ENCODE measurements at places on chromosomes 12 and 14.
A peak's percentile ranks its signal among the peaks of the same experiment; 100 is the strongest.

GRCh38 chr12:86249276-86249675 is 6.9 kb downstream of the MGAT4C start:
- no peak for DNase-seq

DNA sequence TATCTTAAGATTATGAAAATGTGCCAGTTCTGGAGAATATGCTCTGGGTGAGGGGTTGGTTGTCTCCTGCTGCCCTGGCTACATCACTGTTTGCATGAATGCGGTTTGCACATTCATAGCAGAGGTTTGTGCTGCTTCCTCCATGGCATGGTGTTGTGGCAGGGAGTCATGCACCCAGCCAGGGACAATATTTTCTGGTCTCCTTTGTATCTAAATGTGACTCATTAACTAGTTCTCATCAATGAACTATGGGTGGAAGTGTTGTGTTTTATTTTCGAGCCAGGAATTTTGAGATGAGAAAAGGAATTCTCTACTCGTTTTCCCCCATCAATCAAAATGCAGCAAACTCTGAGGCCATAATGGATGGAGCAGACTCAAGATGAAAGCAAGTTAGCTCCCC is 527.3 kb downstream of the SNAPC1 start:
- DNase-seq: peak; percentile 16

GRCh38 chr14:77424862-77425261 is 1.5 kb upstream of the NOXRED1 start:
- DNase-seq: no peak

DNA sequence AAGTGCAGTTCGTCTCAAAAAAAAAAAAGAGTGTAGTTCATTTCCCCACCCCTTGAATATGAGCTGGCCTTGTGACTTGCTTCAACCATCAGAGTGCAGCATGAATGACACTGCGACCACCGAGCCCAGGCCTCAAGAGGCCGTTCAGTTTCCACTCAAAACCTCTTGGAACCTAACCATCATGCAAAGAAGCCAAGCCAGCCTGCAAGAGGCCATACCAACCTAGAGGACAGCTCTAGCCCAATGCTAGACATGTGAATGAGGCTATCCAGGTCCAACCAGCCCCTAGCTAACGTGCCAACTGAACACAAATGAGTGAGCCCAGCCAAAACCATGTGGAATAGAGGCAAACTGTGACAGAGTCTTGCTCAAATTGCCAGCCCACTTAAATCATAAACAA is 29.7 kb downstream of the R3HDM2 start:
- DNase-seq: no peak

GRCh38 chr12:4221258-4221620 is 52.3 kb upstream of the CCND2 start:
- peak; percentile 15 for DNase-seq

GRCh38 chr12:70365648-70366518 is at the start of gene KCNMB4:
Gene KCNMB4, plus strand, starts transcription at chr12:70366290. Its CDS starts 445 bp downstream, at chr12:70366735.
- peak; percentile 45 for DNase-seq

DNA sequence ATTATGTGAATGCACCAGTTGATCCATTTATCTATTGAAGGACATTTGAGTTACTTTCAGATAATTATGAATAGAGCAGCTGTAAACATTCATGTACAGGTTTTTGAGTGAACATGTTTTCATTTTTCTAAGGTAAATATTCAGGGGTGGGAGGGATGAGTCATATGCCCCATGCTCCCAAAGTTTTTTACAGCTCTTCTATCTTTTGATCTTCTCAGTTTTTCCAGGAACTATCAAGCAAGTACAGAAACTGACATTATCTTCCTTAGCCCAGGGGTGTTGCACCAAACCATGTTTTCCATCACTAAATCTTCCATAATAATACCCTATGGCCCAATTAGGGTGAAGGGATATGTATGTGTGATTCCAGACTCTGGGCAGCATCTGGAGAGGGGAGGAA is 384.5 kb downstream of the EMP1 start:
- DNase-seq: no peak

DNA sequence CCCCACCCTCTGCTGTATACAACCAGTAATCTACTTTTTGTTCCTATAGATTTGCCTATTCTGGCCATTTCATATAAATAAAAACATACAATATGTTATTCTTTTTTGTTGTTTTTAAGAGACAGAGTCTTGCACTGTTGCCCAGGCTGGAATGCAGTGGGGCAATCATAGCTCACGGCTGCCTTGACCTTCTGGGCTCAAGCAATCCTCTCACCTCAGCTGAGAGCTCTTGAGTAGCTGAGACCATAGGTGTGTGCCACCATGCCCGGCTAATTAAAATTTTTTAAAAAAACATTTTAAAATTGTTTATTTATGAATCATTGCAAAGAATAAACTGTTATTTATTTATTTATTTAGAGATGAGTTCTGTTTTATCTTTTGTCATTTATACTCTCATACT is 11.6 kb downstream of the PTGR2 start:
- DNase-seq: no peak

DNA sequence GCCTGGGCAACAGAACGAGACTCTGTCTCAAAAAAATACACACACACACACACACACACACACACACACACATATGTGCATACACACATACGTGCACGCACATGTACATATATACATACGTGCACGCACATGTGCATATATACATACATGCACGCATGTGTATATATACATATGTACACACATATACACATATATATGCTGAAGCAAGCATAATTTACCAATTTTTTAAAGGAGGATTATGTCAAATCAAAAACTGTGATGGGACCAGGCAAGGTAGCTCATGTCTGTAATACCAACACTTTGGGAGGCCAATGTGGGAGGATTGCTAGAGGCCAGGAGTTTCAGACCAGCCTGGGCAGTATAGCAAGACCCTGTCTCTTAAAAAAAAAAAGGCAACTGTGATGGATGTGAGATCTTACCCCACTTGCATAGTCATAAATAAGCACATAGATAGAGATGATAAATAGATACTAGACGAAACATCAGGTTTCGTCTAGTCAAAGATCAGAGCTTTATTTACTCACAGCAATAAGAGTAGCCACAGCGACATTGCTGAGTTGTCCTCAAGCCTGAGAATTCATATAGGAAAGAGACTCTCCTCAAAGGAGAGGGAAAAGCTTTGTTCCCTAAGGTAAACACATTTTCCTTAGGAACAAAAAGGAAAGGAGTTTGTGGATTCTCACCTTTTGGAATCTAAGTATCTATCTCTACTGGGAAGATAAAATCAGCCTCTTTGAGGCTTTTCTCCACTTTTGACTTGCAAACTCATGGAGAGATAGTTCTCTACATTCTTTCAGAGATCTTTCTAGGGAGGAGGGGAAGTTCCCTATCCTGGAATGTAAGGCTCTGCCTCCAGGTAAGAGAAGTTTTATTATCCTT is 74.7 kb upstream of the AMN1 start:
- DNase-seq: no peak

- DNase-seq: no peak
These were observed 106.9 kb upstream of the PPFIA2 start for GRCh38 chr12:81866081-81866480.

GRCh38 chr12:109932878-109933503 is 32.9 kb downstream of the TCHP start:
- DNase-seq: no peak

DNA sequence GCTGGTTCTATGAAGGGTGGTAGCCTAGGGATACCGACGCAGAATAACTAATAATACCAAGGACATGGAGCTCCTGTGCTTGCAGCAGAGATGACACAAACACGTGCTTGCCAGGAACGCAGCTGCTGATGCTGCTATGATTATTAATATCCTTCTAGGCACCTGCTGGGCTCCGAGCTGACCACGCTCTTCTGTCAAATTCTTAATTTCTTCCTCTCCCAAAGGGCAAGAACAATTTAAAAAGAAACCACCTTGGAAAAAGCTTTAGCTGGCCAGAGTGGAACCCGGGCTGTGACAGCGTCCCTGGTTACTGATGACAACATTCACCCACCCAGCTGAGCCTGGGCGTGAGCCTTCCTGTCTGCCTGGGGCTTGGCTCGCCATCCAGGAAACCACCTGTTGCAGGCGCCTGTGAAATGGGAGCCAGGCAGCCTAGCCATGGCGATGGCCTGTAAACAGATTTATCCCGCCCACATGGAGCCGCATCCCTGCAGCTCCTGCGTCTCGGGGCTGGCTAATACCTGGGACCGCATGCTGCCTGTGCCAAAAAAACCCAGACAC is 28.8 kb downstream of the CLMN start:
- DNase-seq: no peak

DNA sequence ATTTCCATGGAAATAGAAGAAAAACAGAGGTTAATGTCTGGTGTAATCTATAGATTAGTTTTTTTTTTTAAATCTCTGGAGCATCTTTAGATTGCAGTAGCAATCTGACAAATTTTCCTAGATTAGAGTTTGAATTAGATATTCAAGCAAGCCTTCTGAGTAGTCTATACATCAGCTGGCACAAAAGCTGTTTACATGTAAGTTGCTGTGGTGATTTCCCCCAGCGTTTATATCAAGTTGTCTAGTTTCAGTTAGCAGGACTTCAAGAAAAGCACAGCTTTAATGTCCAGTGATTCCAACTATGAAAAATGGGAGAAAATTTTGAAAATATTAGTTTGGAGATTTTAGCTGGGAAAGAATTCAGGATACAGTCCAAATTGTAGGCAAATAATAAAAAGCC is 605.0 kb upstream of the USP15 start:
- no peak for DNase-seq

- no peak for DNase-seq
These were observed 1.4 kb downstream of the TRMT61A start for GRCh38 chr14:103530390-103530789.

GRCh38 chr12:51374361-51374760 is 16.8 kb downstream of the GALNT6 start:
- no peak for DNase-seq

- no peak for DNase-seq
These were observed 192.6 kb upstream of the LHX5 start for GRCh38 chr12:113664224-113664681.

DNA sequence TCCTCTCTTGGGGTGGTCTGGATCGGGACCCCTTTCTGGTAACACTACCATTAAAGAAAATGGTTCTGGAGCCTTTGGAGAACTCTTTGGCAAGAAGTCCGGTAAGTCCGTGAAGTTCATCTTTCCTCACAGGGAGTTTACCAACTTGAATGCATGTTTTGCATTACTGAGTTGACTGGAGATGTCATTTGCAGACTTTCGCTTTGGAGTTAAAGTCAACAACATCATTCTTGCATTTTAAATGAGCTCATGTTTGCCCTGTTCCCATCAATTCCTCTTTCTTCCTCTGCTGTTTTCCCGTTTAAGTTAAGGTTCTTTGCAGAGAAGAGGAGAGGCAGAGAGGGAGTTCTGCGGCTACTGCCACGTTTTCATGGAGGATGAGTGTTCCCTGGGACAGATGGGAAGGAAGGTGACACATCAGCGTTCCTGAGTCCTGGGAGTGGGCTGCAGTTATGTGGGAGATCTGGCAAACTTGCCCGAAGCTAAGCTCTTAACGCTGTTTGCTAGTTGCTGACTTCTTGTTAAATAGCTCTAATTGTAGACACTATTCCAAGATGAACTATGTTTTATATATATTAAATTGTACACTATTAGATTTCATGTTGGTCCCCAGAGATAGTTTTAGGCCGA is 18.8 kb upstream of the PRICKLE1 start:
- DNase-seq: peak; percentile 21

- no peak for DNase-seq
These were observed 179.0 kb downstream of the SLC15A4 start for GRCh38 chr12:128644664-128645296.

- DNase-seq: no peak
These were observed 13.9 kb upstream of the PCED1B start for GRCh38 chr12:47065546-47065945.

GRCh38 chr12:102869571-102869970 is 47.5 kb downstream of the PAH start:
- no peak for DNase-seq

GRCh38 chr12:20212658-20213555 is 155.4 kb upstream of the PDE3A start:
- peak; percentile 100 for DNase-seq

DNA sequence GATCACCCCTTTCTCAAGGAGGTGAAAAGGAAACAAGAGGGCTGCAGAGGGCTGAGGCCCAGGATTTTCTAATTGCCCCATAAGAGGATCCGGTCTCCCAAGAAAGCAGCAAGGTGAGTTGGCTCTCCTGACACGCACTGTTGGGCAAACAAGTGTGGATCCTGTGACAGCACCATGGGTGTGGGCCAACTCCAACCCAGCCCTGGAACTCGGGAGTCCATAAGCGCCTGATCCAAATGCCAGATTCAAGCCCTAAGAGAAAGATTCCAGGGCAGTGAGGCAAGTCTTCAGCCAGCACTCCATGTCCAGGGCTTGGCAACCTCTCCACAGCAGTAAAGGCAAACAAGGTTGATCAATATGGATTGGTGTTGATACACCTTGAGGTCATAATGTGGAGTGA is 33.1 kb downstream of the KCNA5 start:
- no peak for DNase-seq

DNA sequence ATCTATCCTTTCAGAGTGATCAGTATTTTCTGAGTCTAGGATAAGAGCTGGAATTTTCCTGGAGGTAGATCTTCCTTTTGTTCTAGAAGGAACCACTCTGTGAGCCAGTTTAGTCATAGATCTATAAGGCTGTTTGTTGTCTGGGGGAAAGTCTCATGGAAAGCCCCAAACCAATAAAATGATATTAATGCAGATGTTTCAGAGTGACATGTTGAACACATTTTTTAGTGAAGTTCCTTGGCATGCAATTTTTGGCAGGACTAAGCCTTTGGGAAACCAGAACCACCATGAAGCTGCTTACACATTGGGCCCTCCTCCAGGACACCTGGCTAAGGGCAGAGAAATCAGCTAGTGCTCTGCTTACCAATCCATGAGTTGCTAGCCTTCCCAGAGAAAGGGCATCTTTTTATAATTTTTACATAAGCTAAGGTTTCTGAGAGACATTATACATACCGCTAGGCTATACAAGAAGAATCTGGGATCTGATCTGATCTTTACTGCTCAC is 101.5 kb upstream of the PCED1B start:
- DNase-seq: no peak

- no peak for DNase-seq
These were observed 61.6 kb upstream of the PSMC1 start for GRCh38 chr14:90194706-90195105.

- DNase-seq: peak; percentile 39
These were observed 441 bp downstream of the RAB5B start for GRCh38 chr12:55974308-55974730.

DNA sequence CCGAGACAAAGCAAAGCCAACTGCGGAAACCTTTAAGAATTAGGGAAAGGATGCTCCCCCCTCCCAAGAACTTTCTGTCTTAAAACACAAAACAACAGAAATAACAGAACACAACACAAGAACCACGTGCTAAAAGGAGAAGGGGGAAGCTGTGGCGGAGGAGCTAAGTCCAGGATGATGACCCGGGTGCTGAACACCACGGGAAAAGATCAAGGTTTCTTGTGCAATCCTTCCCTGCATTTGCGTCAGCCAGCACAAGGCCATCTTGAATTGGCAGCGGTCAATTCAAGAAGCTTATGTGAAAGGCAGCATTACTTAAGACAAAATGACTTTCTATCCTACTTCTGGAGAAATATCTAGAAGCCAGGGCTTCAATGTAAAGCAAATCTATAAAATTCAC is 11.0 kb upstream of the CREBL2 start:
- no peak for DNase-seq

Measured in fibroblast of skin of back (primary cell).